Islet precursor cell (in vitro differentiated cells): ENCODE measurements at places on chromosomes 16 and 17.

- no peak for DNase-seq
These were observed 155.3 kb downstream of the CYB561 start for GRCh38 chr17:63290784-63291183.

DNA sequence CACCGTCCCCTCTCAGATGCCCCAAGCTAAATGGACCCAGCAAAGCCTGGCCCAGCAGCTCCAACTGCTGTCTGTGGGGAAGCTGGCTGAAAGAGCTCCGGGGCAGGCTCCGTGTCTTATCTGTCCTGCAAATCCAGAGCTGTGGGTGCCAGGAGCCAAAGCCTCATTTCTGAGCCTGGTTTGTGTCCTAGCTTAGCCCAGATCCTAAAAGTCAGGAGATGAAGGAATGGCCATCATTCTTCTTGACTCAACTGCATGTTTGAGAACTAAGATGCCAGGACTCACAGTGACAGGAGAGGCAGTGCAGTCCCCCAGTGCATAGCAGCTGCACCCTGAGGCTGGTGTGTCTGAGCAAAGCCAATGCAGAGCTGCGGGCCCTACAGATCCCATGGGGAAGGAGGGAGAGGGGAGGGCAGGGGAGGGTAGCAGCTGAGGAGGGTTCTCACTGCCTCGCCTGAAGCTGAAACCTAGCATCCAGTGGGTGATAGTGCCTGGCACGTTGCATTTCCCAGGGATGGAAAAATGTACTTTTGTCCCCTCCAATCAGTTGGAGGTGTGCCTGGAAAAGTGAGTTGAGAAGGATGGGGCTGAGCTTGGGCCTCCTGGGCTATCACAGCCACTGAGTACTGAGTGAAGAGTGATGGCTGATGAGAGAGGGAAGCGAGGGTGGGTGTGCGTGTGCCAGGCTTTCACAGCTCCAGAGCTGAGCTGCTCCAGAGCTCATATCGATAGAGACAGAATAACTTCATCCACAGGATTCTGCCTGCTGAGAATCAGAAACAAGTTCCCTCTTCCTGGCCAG, 24.5 kb upstream of the CD300E start:
- DNase-seq: peak; percentile 93

DNA sequence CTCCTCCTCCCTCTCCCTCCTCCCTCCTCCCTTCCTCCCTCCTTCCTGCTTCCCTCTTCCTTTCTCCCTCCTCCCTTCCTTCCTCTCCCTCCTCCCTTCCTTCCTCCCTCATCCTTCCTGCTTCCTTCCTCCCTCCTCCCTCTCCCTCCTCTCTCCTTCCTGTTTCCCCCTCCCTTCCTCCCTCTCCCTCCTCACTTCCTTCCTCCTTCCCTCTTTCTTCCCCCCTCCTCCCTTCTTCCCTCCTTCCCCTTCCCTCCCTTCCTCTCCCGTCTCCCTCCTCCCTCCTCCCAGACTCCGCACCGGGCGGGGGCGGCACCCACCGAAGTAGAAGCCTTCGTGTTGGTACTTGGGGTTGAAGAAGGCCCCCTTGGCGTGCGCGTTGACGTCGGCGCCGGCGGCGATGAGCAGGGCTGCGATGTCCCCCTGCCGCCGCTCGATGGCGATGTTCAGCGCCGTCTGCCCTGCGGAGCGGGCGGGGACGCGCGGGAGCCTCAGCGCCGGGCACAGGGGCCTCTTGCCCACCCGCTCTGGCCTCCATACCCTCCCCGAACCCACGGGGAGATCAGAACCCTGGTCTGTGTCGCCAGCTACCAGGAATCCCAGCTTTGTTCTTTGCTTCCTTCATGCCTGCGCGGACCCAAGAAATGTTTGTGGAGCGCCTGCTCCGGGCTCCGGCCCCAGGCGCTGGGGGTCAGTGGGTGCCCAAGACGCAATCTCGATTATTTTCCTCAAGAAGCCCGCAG, 22.2 kb downstream of the TRPV3 start:
- peak; percentile 89 for DNase-seq

DNA sequence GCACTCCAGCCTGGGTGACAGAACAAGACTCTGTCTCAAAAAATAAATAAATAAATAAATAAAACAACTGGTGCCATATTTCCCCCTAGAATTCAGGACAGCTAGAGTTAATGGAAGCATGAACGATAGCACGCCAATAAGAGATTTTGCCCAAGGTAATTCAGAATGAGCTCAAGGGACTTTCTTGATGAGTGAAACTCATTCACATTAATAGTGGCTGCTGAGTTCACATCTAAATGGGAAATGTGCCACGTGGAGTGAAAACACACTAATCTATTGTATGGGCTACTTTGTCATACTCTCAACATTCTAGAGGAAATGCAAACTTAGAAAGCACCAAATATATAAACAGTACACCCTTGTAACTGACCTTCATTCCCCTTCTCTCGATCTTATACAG, 47.4 kb upstream of the PSMD7 start:
- no peak for DNase-seq

DNA sequence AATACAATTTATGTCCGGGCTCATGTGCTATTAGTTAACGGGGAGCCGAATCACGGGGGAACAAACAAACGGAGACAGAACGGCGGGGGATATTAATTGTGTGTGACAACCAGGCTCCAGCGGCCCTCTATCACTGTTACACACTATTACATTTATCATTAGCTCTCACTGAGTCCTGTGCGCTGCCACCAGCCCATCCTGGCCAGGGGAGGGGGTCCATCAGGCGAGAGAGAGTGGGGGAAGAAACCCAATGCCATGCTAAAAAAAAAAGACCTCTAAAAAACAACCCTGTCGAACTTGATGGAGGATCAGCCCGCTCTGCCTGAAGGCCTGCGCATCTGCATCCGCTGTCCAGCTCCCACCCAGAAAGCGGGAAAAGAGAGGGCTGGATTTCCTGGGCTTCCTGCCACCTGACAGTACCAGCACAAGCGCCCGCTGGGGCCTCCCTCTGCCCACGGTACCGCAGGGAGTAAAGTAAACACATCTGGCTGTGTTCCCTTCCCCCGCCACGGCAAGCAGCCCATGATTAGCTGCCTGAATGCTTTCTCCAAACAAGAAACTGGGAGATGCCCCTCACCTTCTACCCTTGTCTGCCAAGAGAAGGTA, 41.7 kb downstream of the PIPOX start:
- DNase-seq: no peak

DNA sequence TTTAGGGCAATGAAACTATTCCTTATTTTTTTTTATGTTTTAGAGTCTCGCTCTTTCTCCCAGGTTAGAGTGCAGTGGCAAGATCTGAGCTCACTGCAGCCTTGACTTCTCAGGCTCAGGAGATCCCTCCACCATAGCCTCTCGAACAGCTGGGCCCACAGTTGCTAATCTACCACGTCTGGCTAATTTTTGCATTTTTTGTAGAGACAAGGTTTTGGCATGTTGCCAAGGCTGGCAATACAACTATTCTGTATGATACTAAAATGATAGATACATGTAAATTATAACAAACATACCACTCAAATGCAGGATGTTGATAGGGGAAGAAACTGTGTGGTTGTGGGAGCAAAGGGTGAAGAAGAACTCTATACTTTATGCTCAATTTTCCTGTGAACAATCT, 401.3 kb downstream of the ZFHX3 start:
- no peak for DNase-seq

DNA sequence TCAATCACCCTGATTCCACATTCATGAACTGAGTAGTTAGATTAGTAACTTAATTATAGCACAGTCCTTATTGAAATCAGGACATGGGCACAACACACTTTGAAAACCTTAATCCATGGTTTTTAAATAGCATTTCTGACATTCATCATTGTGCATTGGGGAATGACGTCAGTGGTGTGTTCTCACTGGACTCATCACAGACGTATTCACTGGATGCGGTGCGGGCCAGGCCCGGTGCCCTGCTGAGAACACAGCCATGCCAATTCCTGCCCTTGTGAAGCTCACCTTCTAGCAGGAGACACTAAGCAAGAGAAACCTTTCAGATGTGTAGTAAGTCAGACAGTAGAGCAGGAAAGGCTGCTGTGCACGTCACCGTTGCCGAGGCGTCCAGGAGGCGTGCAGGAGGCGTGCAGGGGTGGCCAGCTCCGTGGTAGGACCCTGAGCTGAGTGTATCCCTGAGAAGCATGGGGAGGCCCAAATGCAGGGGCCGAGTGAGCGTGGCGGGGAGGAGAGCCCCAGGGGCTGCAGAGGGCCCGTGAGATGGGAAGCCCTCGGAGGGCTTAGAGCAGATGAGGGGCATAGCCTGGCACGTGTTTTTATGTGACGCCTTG, 12.9 kb downstream of the BANP start:
- DNase-seq: no peak

DNA sequence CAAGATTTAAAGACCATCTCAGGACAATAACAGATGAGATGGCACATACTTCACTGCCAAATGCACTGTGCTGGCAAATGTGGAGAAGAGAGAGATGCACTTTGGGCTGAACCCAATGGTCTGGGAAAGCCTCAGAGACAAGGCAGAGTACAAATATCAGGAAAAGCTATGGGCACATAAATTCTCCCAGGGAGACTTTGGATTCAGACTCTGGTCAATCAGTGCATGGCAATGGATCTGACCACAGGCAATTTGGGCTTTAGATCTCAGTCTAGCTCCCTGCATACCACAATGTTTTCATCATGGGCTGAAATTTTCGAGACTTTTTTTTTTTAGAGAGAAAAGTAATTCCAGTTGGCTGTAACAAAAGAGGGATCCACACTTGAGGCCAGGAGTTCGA, 20.0 kb upstream of the XPO6 start:
- DNase-seq: no peak

- peak; percentile 92 for DNase-seq
These were observed 35.9 kb downstream of the CMTM4 start for GRCh38 chr16:66660422-66661209.

- DNase-seq: no peak
These were observed 19.4 kb downstream of the AXIN2 start for GRCh38 chr17:65542067-65542466.

- DNase-seq: no peak
These were observed 250.8 kb downstream of the STX8 start for GRCh38 chr17:9324864-9325263.

DNA sequence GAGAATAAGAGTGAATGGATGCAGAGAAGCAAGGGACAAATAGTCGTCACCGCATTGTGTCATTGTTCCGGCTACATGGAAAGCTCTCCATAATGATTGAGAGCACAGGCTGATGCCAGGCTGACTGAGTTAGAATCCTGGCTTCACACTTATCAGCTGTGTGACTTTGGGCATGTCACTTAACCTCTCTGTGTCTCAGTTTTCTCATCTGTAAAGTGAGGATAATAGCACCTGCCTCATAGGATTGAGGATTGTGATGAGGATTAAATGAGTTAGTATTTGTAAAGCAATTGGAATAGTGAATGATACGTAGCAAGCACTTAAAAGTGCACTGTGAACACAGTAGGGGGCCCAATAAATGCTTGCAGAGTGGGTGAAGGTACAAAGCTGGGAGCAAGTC, 45.7 kb upstream of the LYRM9 start:
- no peak for DNase-seq

- DNase-seq: no peak
These were observed 2.0 kb downstream of the CDH3 start for GRCh38 chr16:68646953-68647659.

GRCh38 chr16:30558789-30559377, 709 bp upstream of the ZNF764 start:
- no peak for DNase-seq

- DNase-seq: peak; percentile 59
These were observed 26.7 kb downstream of the HIC1 start for GRCh38 chr17:2081564-2081963.

DNA sequence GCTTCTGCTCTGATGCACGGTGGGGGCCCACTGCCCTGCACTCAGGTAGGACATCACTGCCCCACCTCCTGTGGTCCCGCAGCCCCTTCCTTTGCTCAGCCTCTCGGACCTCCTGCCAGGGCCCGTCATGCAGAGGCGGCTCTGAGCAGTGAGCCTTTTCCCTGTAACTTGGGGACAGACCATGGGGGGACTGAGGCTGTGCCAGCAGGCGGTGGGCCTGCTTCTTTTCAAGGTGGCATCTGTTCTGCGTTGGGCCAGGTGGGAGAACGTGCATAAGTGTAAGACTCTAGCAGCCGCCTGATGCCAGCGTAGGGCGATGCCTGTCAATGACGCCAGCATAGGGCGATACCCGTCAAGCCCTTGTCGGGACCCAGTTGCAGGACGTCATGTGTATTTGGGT, 40.3 kb upstream of the ZNF469 start:
- no peak for DNase-seq

GRCh38 chr16:85603203-85603755, 9.8 kb upstream of the GSE1 start:
- no peak for DNase-seq

- no peak for DNase-seq
These were observed 393.0 kb downstream of the HAPSTR1 start for GRCh38 chr16:9484426-9484825.

GRCh38 chr16:426906-427249, 1.4 kb downstream of the RAB11FIP3 start:
- no peak for DNase-seq

- DNase-seq: no peak
These were observed 8.4 kb downstream of the C1QBP start for GRCh38 chr17:5430413-5430999.

- no peak for DNase-seq
These were observed 44.0 kb downstream of the MRM1 start for GRCh38 chr17:36645422-36645821.

GRCh38 chr16:52578829-52579498, 32.0 kb upstream of the TOX3 start:
- DNase-seq: no peak

GRCh38 chr17:27567563-27567859, 63.5 kb upstream of the LGALS9 start:
- no peak for DNase-seq

DNA sequence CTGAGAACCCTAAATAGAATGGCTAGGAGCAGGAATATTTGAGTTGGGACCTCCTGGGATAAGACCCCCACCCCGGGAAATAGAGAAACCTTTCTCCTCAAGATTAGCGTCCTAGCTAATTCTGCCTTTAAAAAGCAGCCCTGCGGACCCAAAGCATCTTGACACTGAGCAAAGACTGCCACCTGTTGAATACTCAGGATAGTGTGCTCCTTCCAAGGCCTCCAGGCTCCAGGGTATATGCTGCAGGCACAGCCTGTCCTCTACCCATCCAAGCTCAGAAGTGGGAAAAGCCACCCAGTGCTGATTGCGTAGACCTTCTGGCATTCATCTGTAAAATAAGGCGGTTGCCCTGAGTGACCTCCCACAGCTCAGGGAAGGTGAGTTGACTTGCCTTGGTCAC, 456.2 kb upstream of the DYNLRB2 start:
- DNase-seq: peak; percentile 89

DNA sequence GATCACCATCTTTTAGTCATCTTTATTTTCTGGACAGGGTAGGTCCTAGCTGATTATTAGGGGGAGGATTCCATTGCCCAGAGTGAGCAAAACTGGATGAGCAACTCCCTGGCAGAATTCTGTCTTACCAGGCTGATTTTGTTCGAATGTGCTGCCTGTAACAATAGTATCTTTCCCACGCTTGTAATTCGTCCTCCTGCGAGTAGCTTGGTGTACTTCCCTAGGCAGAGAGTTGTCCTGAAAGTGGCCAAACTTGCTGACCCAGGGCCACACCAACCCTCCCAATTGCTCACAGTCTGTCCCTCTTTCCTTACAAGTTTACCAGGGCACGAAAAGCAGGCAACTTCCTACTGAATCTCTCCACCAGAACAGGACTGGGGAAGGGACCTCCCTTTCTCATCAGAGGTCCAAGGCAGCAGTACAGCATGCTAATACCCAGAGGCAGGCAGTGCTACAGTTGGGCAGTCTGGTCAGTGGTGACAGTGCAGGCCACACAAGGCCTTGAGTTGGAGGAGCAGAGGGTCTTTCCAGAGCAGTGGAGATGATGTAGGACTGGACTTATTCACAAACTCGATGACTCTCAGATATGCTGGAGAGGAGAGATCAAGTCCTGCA, 67.8 kb upstream of the NLK start:
- peak; percentile 66 for DNase-seq

- DNase-seq: peak; percentile 51
These were observed 36.0 kb upstream of the KLHDC4 start for GRCh38 chr16:87801679-87802259.
